Motor neuron (in vitro differentiated cells): ENCODE measurements at places on chromosomes 16 and 17. TPM values are rescaled to one million over a fixed set of nuclear protein-coding genes. Genes with fewer than 3 reads are reported as not detected.

KCNH6 gene
- total RNA-seq = 0.05 and 0.13 TPM in 2 replicates

DNA sequence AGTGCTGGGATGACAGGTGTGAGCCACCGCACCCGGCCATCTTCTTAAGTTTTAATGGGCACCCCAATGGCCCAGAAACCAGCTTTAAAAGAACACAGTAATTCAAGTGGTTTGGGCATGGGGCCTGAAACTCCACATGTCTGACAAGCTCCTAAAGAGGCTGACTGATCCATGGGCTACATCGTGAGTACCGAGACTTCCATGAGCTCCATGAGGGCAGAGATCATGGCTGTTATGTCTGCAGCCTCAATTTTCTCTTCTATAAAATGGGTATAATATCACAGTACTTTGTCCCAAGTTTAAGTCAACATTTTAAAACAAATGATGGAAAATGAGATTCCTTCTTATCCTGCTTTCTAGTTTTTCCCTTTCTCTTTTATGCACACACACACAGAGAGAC is 397.6 kb upstream of the MAF start:
- ATAC-seq = no peak

C17orf113 gene
- total RNA-seq = 2.5 and 2.9 TPM in 2 replicates

GRCh38 chr17:40922239-40922638 is 15.2 kb downstream of the KRT23 start:
- peak; percentile 100 for ATAC-seq

DNA sequence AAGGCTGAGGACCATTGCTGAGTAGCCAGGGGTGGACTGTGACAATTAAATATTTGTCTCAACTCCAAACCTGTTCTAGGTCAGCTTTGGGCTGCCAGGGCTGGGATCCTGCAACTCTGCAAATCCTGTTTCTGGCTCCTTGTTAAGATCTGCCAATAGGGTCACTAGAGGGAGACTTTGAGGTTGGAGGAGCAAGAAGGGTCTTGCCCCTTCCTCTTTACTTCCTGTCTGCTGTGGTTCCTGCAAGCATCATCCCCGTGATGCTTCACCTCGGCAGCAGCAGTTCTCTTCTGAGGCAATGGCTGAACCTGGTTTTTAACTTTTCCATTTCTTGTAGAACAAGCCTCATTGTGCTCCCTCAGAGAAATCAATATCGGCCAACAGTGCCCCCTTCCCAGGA is 124.6 kb downstream of the IRX5 start:
- ATAC-seq = no peak

GRCh38 chr17:7929158-7930023 is at the start of gene KCNAB3:
Gene KCNAB3 (minus strand): TSS chr17:7929856. CDS start chr17:7929435, 421 bp downstream.
- ATAC-seq = peak; percentile 54

GRCh38 chr17:45308016-45308365 is 8.8 kb downstream of the MAP3K14 start:
- no peak for ATAC-seq

TBC1D3 gene
- not detected in 2 replicates for total RNA-seq

GRCh38 chr17:35784895-35785294 is 10.5 kb downstream of the MMP28 start:
- ATAC-seq = peak; percentile 5

GRCh38 chr16:79717333-79718137 is 117.0 kb upstream of the MAF start:
- ATAC-seq = no peak
